Esophagus muscularis mucosa (tissue), 4 donors: ENCODE measurements at places on chromosomes 7 and 10. TPM values are rescaled to one million over a fixed set of nuclear protein-coding genes. Genes with fewer than 3 reads are reported as not detected.
A peak's percentile ranks its signal among the peaks of the same experiment; 100 is the strongest.

- H3K27ac ChIP-seq, result no peak overlapping the region
- no peaks in the 10 kb centered on the region for H3K36me3 ChIP-seq
- no peaks in the 10 kb centered on the region for H3K27me3 ChIP-seq
- no peak for DNase-seq
- H3K4me1 ChIP-seq, result peaks cover 27% of the 10 kb centered on the region
Observed at GRCh38 chr10:128686630-128687278, 560.5 kb upstream of the MKI67 start.

GRCh38 chr10:97574374-97575126, 2.0 kb downstream of the ANKRD2 start:
- peaks cover 22% of the 10 kb centered on the region for H3K36me3 ChIP-seq
- no peak overlapping the region for H3K4me3 ChIP-seq
- no peaks in the 10 kb centered on the region for H3K27me3 ChIP-seq
- H3K27ac ChIP-seq, result peak overlapping the region; percentile 74
- no peak for DNase-seq
- peaks cover 36% of the 10 kb centered on the region for H3K4me1 ChIP-seq

GRCh38 chr7:105677817-105678573, 96.7 kb upstream of the EFCAB10 start:
- peaks cover 58% of the 10 kb centered on the region for H3K4me1 ChIP-seq
- peak overlapping the region; percentile 75 for H3K27ac ChIP-seq
- H3K36me3 ChIP-seq, result no peaks in the 10 kb centered on the region
- no peak for DNase-seq

DNA sequence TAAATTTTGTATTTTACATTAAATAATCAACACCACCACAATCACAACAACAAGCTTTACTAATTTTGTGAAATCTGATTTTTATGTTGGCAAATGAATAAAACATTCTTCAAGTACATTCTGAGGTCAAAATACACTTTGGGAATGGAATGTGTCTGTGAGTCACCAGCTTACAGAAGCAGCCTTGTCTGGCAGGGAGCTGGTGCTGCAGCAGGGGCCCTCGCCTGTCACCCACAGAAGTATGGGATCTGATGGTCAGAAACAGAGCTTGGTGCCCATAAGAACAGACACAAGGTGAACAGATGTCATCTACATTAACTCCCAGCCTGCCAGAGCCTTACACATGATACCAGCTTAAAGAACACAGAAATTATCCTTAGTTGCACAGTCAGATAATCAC, 496.9 kb downstream of the CCSER2 start:
- H3K4me3 ChIP-seq, result no peak overlapping the region
- H3K27me3 ChIP-seq, result no peaks in the 10 kb centered on the region
- no peak overlapping the region for H3K27ac ChIP-seq
- no peaks in the 10 kb centered on the region for H3K36me3 ChIP-seq

DNA sequence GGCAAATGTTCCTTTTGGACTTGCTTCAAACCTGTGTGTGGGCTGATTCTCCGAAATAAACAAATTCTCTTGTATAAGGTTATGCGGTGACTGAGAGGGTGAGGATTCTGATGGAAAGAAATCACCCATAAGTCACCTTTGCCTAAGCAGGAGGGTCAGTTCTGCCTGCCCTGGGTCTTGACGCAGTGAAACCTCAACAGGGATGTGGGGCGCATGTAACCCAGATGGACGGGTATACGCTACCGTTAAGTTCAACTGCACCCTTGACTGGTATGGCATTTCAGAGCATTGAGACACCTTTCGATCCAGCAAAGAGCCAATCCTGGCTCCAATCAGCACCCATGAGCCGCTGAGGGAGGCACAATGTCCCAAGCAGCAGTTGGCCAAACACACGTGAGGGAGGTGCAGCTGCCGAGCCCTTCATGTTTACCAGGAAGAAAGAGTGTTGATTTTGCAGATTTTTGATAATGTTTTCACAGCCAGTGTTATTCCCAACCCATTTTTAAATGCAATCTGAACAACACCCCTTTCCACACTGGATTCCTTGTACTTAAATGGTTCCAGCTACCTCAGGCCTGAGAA, 48.1 kb downstream of the SORBS1 start:
- peak overlapping the region; percentile 21 for H3K4me3 ChIP-seq
- no peak for DNase-seq
- no peaks in the 10 kb centered on the region for H3K36me3 ChIP-seq

DNA sequence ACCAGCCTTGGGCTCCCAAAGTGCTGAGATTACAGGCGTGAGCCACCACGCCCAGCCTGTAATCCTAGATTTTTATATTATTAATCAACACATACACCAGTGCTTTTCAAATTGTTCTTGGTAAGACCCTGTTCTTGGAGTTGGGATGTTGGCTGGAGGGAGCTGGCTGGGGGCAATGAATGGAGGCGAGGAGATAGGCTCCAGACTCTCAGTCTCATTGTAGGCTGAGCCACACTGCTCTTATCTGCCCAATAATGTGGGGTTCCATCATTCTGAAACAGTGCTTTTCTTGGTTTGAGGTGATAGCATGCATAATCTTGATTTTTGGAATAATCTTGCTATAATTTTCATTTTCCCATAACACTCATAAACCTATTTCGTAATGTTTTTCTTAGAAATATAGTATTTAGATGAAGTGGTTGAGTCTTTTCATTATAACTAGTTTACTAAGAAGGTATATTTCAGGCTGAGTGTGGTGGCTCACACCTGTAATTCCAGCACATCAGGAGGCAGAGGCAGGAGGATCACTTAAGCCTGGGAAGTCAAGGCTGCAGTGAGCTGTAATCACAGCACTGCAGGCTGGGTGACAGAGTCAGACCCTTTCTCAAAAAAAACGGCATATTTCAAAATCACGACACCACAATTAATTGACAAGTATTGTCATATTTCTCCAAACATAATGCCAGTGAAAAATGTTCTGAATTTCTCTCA, 65.1 kb upstream of the LYZL2 start:
- no peak for DNase-seq
- H3K36me3 ChIP-seq, result no peaks in the 10 kb centered on the region
- H3K4me1 ChIP-seq, result peaks cover under 1% of the 10 kb centered on the region
- H3K27ac ChIP-seq, result no peak overlapping the region

GRCh38 chr10:90905925-90906324, 15.0 kb downstream of the ANKRD1 start:
- H3K27ac ChIP-seq, result no peak overlapping the region
- peaks cover 22% of the 10 kb centered on the region for H3K36me3 ChIP-seq
- no peaks in the 10 kb centered on the region for H3K27me3 ChIP-seq

DNA sequence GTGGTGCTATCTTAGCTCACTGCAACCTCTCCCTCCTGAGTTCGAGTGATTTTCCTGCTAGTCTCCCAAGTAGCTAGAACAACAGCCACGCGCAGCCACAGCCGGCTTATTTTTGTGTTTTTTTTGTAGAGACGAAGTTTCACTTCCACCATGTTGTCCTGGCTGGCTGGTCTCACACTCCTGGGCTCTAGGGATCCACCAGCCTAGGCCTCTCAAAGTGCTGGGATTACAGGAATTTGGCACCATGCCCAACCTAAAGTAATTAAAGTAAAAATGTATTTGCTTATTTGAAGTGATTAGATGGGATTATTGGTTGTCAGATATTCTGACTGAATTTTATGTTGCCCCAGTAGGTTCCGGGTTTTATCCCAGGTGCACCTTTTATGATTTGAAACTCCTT, 22.7 kb downstream of the LUC7L2 start:
- no peak for DNase-seq
- H3K4me1 ChIP-seq, result peaks cover 4% of the 10 kb centered on the region
- no peak overlapping the region for H3K27ac ChIP-seq
- no peak overlapping the region for H3K4me3 ChIP-seq

DNA sequence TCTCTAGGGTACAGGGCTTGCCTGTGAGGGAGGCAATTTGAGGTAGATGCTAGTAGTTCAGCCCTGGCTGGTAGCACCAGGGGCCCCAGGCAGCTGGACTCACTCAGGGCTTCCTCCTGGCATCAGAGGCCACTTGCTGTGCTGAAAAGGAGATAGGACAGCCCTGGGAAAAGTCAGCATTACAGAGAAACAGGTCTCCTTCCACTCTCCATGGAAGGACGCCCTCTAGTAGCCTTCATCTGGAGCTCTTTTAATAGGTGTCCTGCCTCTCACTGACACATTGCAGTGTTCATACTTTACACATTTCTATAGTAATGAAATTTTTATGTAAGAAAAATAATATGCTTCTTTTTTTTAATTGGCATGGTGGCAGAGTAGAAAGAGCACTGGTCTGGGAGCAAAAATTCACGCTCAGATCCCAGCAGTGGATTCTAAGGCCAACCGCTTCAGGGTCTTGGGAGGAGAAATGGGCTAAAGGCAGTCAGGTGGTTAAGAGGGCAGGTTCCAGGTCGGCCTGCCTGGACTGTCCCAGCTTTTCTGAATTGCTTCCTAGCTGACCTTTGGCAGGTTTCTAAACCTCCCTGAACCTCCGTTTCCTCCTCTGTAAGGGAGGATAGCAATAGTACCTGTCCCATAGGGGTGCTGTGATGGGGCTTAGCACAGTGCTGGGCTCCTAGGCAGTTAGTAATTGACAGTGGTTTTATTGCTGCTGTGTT, 35.8 kb downstream of the AIFM2 start:
- H3K4me1 ChIP-seq, result no peaks in the 10 kb centered on the region
- no peak overlapping the region for H3K27ac ChIP-seq
- H3K27me3 ChIP-seq, result no peaks in the 10 kb centered on the region
- no peak overlapping the region for H3K4me3 ChIP-seq
- DNase-seq, result no peak

DNA sequence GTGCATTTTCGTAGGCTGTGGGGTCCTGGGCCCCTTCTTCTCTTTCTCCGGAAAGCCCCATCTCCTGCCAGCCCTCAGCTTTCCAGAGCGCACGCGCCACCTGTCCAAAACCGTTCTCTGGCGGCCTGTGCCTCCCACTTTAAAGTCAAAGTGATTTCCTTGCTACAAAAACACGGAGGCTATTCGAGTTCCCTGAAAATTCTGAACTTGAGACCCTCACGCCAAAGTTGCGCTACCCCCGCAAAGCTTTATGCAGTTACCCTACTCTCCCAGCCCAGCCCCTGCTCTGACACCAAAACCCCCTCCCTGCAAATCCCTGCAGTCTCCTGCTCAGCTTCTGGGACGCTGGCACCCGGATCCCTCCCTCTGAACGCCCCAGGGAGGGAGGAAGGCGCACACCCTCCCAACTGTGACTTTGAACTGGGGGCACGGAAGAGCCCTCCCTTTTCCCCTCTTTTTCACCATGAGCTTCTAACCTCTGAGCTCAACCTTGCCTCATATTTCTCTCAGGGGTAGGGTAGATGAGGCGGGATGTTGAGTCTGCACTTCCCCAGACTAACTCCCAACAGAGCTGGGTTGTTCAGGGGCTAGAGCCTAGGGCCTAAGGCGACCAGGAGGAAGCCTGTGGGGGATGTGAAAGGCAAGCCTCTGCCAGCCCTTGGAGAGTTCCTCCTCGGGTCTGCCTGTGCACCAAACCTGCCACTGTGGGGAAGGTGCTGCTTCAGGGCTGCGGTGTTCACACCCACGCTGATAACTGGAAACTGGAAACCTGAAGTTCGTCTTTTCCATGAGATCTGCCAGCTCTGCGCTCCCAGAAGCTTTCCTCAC, 2.7 kb upstream of the PAX4 start:
- no peak overlapping the region for H3K27ac ChIP-seq
- H3K27me3 ChIP-seq, result peaks cover 52% of the 10 kb centered on the region
- DNase-seq, result no peak

- no peaks in the 10 kb centered on the region for H3K27me3 ChIP-seq
- DNase-seq, result no peak
- H3K27ac ChIP-seq, result no peak overlapping the region
- H3K4me1 ChIP-seq, result peaks cover 20% of the 10 kb centered on the region
Observed at GRCh38 chr7:100154651-100155491, 3.7 kb downstream of the TRAPPC14 start.

GRCh38 chr10:20100171-20100570, 283.9 kb downstream of the PLXDC2 start:
- H3K27ac ChIP-seq, result peak overlapping the region; percentile 42
- H3K4me3 ChIP-seq, result no peak overlapping the region
- no peaks in the 10 kb centered on the region for H3K36me3 ChIP-seq
- peaks cover 27% of the 10 kb centered on the region for H3K4me1 ChIP-seq
- no peaks in the 10 kb centered on the region for H3K27me3 ChIP-seq

DNA sequence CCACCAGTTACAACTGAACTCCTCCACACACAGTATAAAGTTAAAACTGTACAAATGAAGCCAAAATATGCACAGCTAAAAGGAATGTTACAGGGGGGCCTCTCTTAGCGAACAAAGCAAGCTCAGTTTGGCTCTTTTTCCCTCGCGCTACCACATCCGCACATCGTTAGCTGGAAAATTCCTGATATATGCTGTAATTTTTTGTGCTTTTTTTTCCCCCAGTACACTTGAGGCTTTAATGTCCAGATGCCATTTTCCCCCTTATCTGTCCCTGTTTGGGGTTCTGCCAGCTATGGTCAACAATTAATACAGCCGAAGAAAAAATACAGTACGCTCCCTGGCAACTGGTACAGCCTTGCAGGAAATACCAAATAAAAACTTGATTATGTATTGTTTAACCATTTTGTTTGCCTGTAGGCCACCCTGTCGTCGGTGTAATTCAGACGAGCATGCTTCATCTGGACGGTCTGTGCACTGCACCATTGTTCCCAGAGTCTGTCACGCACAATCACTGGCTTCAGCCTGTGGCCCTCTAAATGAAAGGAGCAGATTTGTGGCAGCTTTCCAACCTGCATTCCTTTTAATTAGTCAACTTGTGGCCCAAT, 108.1 kb upstream of the FAM133B start:
- DNase-seq, result no peak
- no peaks in the 10 kb centered on the region for H3K27me3 ChIP-seq
- peaks cover 24% of the 10 kb centered on the region for H3K4me1 ChIP-seq
- H3K27ac ChIP-seq, result peak overlapping the region; percentile 82
- H3K36me3 ChIP-seq, result no peaks in the 10 kb centered on the region

DNA sequence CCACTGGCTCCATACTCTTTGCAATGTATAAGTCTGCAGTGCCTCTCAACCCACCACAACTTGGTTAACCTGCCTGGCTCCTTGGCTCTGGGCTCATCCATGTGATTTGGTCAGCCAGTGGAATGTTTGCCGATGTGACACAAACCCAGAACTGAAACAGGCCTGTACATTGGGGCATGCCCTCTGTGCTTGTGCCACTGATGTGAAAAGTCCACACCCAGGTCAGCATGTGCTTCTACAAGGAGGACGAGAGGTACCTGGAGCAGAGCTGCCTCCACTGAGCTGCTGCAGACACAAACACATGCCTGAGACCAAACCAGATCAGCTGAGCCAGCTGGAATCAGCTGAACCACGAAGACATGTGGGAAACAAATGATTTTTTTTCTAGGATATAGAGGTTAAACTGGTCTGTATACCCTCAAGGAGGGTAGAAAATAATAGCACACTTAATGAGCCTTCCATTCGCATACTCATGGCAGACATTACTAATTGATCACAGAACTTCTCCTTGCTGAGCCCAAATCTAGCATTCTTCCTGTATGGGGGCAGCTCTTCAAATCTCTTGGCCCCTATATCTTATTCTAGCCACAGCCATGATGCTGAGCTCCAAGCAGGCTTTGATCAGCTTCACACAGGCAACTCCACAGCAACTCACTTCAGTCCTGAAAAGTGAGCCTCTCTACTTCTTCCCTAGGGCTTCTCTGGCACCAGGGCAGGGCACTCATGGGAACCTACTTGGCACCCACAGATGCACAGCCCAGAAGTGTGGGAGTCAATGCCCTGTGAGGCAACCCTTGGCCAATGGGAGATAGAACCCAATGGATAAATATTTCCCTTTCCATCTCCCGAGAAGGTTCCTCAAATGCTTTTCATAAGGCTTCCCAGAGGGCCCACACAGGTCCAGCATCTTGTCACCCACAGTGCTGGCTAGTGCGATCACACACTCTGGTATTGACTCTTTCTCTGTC, 18.6 kb downstream of the PYROXD2 start:
- H3K27me3 ChIP-seq, result no peaks in the 10 kb centered on the region
- DNase-seq, result no peak
- H3K36me3 ChIP-seq, result no peaks in the 10 kb centered on the region
- H3K4me1 ChIP-seq, result no peaks in the 10 kb centered on the region
- no peak overlapping the region for H3K4me3 ChIP-seq

The WASL gene
- total RNA-seq, result 36.7 TPM

The PNLIPRP3 gene
- 0.17 TPM for total RNA-seq

The GPR146 gene
- 24.0 TPM for total RNA-seq

The ZNF239 gene
- 5.6 TPM for total RNA-seq

The RAPGEF5 gene
- 27.0 TPM for total RNA-seq
